Mammary epithelial cell (primary cell): ENCODE measurements at places on chromosomes 3 and 15.

DNA sequence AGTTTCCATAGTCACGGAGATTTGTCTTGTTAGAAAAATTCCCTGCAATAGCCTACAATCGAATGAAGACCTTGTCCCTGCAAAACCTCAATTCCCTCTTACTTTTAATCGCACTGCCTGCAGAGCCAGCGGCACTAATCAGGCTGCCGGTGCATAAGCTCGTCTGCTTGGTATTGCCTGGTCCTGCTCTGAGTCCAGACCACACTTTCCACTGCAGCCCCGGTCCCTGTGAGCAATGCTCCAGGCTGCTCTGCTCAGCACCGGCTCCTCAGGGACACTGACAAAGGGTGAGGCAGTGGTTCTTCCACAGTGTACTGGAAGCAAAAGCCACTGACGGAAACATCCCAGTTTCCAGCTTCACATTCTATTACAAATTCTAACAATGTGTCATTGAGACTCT, 164.3 kb downstream of the OCA2 start:
- DNase-seq = no peak

DNA sequence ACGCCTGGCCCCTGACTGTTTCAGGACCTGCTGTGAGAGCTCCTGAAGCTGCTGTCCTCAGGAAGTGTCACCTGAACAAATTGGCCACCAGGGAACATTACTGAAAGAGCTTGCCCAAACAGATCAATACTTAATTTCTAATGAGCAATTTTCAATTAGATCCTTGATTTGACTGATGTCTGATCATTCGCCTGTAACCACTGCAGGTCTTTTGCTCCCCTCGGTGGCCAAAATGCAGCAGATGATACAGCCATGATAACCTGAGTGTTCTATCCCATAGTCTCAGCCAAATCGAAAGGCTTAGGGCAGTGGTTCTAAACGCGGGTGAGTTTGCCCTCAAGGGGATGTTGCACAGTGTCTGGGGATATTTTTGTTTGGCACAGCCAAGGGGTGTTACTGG, 57.6 kb upstream of the MEX3B start:
- no peak for DNase-seq

- no peak for DNase-seq
Observed at GRCh38 chr15:52082197-52083036, 30.2 kb downstream of the BCL2L10 start.

- DNase-seq = no peak
Observed at GRCh38 chr15:90637693-90638092, 79.5 kb upstream of the BLM start.

- DNase-seq = peak; percentile 31
Observed at GRCh38 chr15:77085297-77085696, 14.4 kb upstream of the TSPAN3 start.

DNA sequence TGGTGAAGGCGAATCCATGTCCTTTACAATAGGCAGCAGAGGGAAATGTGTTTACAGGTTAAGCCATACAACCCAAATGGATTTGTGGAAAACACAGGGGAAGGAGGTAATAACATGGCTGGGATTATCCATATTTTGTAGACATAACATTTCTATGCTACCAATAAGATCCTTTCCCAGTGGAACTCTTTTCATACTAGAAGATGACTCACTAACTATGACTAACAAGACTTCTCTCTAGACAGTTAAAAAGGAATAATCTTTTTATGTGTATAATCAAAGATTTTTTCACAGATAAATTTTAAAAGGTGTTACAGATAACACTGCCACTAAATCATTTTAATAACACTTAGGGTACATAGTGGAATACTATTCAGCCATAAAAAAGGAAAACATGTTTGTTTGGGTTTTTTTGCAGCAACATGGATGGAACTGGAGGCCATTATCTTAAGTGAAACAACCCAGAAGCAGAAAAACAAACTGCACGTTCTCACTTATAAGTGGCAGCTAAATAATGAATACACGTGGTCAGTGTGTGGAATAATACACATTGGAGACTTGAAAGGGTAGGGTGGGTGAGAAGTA, 39.6 kb downstream of the VPS13C start:
- DNase-seq = peak; percentile 23

GRCh38 chr3:186599142-186599784, 13.6 kb upstream of the AHSG start:
- no peak for DNase-seq

GRCh38 chr15:96340348-96340597, 9.8 kb downstream of the NR2F2 start:
- no peak for DNase-seq

- no peak for DNase-seq
Observed at GRCh38 chr15:62109437-62109836, 42.7 kb downstream of the C2CD4A start.

GRCh38 chr3:40582401-40583027, 57.8 kb downstream of the ZNF621 start:
- DNase-seq = no peak
